ENCODE measurements at places on chromosomes 6 and 20.

- no peak for DNase-seq
Observed at GRCh38 chr6:138035070-138035469, 72.1 kb downstream of the PERP start.

- no peak for DNase-seq
Observed at GRCh38 chr6:118940770-118941169, 5.8 kb upstream of the MCM9 start.

DNA sequence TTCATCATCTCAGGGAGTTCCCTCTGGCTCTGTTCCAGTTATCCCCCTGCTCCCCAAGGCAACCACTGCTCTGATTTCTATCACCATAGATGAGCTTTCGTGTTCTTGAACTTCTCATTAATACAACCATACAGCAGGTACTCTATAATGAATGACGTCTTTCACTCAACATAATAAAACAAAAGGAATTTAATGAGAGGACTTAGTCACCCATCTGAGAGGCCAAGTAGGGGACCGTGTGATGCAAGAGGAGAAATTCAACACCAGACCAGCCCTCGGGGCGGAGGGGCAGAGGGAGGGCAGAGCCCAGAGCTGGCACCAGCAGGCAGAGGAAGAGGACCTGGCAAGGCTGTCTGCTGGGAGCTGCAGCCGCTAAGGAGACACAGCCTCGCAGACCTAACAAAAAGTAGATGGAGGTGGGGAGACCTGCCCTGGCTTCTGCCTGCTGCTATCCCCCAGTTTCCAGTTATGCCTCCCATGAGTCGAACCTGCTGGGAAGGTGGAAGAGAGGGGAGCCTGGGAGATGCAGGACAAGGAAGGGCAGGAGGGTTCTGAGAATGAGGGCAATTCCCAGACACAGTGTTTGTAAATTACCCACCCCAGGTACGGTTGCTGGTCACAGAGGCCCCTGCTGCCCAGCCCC, 13.8 kb downstream of the CCN5 start:
- no peak for DNase-seq

DNA sequence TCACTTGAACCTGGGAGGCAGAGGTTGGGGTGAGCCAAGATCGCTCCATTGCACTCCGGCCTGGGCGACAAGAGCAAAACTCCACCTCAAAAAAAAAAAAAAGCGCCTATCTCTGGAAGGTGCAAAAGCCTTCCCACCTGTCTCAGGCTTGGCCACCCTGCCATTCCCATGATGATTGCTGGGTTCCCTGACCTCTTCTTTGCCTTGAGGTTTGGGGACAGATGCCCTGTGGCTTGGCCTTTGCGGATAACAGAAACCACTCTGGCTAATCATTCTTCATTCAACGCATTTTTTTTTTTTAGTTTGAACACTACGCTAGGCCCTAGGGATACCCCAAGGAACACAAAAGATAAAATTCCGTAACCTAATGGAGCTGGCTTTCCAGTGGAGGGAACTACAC, 6.8 kb upstream of the HMGA1 start:
- no peak for DNase-seq

- peak; percentile 74 for DNase-seq
Observed at GRCh38 chr6:30463651-30464618, 25.4 kb upstream of the HLA-E start.

GRCh38 chr6:46748940-46749503, 2.3 kb downstream of the ANKRD66 start:
- no peak for DNase-seq

DNA sequence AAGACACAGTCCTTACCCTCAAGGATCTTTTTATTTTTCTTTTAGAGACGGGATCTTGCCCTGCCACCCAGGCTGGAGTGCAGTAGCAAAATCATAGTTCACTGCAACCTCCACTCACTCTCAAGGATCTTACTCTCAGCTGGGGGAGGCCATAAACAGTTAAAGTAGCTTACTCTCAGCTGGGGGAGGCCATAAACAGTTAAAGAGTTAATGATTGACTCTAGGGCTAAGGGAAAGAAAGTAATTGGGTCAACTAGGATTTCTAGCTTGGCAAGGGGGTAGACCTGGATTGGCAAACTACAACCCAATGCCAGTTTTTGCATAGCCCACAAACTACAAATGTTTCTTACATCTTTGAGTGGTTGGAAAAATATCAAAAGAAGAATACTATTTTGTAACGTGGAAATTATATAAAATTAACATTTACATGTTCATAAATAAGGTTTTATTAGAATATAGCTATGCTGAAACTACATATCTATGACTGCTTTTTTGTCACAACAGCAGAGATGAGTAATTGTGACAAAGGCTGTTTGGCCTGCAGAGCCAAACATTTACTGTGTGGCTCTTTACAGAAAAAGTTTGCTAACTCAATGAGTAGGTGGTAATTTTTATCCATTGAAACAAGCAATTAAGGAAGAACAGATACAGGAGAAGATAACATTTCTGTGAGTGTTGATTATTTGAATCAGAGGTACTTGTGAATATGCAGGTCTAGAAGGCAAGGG, 46.4 kb downstream of the PTPRA start:
- no peak for DNase-seq

DNA sequence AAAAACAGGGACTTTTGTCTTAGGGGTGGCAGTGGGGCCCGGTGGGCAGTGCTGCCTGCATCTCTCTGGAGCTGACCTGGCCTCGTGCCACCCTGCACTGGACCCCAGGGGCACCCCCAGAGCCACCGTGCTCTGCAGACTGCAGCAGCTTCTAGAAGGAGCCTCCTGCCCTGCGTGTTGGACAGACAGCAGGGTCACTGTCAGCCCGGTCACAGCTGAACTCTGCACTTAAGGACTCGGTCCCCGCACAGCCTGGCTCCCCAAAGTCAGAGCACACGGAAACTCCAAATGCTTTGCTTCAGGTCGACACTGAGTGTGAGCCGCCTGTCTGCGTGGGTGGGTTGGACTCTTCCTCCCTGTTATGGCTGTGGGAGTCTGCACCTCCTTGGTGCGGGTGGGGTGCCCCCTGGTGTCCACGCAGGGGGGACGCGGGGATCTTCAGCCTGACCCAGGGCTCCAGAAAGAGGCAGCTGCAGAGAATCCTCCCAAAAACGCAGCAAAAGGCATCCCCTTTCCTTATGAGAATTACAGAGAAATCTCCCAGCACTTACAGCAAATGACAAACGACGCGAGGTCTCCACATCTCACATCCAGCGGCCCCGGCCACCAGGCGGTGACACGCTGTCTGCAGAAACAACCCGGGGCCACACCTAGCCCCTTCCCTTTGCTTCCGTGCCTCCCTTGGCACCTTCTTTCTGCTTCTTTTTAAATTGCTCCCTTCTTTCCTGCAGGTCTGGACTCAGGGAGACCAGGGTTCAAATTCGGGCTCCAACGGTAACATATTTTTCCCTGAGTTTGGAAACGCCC, 36.3 kb upstream of the DACT2 start:
- peak; percentile 59 for DNase-seq

- no peak for DNase-seq
Observed at GRCh38 chr6:140844167-140844566, 1288.6 kb upstream of the GJE1 start.

GRCh38 chr6:149897015-149897697, 757 bp downstream of the RAET1E start:
- no peak for DNase-seq

GRCh38 chr6:145009711-145010110, 724.6 kb downstream of the UTRN start:
- no peak for DNase-seq

All from stimulated activated CD8-positive, alpha-beta memory T cell treated with anti-CD3 and anti-CD28 coated beads, Interleukin-4, amount 100 ng/mL, for 48 hours (primary cell).